ENCODE measurements at places on chromosomes 2 and 18.

DNA sequence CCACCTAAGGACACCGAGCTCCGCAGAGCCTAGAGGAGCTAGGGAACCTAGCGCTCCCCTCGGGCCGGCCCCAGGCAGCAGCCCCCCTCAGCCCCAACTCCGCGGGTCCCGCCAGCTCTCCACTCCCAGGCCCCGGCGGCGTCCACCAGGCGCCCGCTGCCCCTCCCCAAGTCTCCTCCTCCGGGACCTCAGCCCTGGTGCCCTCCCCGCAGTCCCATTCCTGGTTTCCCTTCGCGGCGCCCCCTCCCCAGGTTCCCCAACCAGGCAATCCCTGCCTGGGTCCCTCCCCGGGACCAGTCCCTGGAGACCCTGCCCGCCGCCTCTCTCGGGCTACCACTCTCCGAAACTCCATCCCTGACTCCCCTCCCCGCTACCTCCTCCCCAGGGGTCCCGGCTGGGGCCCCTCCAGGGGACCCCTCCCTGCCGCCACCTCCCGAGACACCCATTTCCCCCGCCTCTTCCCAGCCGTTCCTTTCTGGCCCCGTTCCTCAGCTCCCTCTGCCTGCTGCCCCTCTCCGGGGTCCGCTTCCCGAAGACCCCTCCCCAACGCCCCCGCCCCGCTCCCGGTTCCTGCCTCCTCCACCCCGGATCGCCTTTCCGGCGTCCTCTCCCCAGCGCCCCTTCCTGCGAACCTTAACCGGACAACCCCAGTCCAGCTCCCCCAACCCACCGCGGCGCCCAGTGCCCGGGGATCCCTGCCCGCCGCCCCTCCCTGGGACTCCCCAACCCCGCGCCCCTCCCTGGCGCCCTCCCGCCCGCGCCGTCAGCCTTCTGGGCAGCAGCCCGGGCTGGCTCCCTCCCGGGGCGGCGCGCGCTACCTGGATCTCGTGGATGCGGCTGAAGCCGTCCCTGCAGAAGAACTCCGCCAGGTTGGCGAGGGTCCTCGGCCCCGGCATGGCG is 678 bp downstream of the CYP27C1 start:
- DNase-seq, result no peak

GRCh38 chr2:212295571-212295970 is 243.0 kb downstream of the ERBB4 start:
- no peak for DNase-seq

DNA sequence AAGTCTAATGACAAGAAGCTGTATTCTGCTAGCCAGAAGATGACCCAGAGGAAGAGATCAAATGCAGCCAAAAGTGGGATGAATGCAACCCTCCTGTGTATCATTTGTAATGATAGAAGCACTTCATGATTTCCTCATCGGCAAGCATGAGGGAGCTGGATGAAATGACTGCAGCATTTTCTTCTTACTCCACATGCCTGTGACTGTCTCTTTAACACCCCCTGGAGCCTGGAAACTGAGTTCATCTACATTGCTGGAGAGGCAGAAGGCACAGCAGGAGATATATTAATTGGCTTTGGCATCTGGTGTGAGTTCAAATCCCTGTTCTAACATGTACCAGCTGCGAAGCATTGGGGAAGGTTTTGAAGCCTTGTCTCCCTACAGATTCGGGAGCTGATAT is 37.7 kb downstream of the ID2 start:
- DNase-seq, result no peak

DNA sequence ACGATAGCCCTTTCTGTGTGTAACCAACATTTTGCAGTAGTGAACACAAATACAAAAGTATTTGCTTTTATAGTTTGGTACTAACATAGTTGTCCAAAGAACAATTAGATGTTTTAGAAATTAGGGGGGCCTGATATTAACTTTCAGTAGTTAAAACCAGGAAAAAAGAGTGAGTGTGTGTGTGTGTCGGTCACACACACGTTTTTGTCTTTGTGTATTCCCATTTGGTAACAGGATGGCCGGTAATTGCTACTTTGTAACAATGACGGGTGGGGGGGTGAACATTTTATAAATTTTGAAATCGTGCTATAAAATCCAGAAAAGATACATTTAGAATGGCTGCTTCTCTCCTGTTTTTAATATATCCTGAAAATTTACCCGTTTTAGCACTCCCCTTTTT is 1.5 kb downstream of the PPIG start:
- DNase-seq, result no peak

- DNase-seq, result no peak
Observed at GRCh38 chr2:9017411-9017810, 13.9 kb upstream of the MBOAT2 start.

DNA sequence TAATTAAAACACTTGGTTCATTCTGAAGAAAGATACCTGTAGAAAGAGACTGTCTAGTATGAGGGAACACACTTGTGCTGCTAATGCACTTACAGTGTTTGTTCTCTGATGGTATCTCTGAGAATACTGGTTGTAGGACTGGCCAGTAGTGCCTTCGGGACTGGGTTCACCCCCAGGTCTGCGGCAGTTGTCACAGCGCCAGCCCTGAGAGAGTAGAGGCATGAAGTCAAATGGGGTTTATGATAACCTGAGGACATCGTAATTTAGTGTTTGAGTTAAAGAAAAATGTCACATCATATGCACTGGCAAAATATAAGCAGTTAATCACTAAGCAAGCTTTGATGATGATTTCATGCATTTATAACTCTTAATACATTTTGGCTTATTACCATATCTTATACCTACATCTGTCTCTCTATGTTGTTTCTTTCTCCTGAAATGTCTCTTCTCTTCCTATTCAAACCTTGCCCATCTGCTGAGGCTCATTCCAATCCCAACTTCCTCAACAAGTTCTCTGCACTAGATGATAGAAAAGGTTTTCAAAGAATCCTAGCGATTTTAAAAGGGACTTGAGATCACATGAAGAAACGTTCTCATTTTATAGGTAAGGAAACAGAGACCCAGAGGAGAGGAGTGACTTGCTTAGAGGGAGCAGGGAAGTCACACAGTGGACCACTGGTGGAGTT is 50.2 kb downstream of the ATIC start:
- DNase-seq, result no peak

GRCh38 chr2:232637866-232638583 is 4.6 kb downstream of the EFHD1 start:
- DNase-seq, result no peak
